ENCODE measurements at places on chromosomes 6 and 20. TPM values are rescaled to one million over a fixed set of nuclear protein-coding genes. Genes with fewer than 3 reads are reported as not detected.

ENPP4 gene
- 6.8 TPM for total RNA-seq

XKR7 gene
- total RNA-seq: not detected

IPCEF1 gene
- 6.7 TPM for total RNA-seq

BMP5 gene
- total RNA-seq: not detected

TMEM151B gene
- total RNA-seq: not detected

NOTCH4 gene
- 0.37 TPM for total RNA-seq

ZNF311 gene
- 0.66 TPM for total RNA-seq

TNFRSF6B gene
- total RNA-seq: not detected

CAP2 gene
- total RNA-seq: not detected

CAGE1 gene
- total RNA-seq: not detected

CNR1 gene
- not detected for total RNA-seq

ANGPT4 gene
- total RNA-seq: not detected

GRM1 gene
- not detected for total RNA-seq

RPN2 gene
- 223 TPM for total RNA-seq

GNAS-AS1 gene
- total RNA-seq: 1.4 TPM

FAM209B gene
- 2.7 TPM for total RNA-seq

TRDN gene
- not detected for total RNA-seq

SSTR4 gene
- total RNA-seq: not detected

HM13 gene
- 223 TPM for total RNA-seq

RSPO3 gene
- total RNA-seq: not detected

HINT3 gene
- total RNA-seq: 8.7 TPM
